ENCODE measurements at places on chromosomes 13 and 19. TPM values are rescaled to one million over a fixed set of nuclear protein-coding genes. Genes with fewer than 3 reads are reported as not detected.

DNA sequence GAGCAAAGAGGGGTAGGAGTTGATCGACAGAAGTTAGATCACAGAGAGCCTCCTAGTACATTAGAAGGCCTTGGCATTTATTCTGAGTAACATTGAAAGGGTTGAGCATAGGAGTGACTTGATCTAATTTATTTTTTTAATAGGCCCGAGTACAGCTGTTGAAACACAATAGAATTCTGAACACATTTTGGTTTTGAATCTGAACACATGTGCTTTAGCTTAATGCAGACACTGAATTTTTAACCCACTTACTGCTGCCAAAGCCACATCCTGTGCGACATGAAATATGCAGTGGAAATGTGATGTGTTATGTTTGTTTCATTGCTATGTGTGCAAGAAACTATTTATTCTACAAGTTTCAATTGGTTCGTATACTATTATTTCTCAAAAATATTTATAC, 1505.9 kb downstream of the PCDH9 start:
- no peak for DNase-seq

GRCh38 chr13:40389081-40389641, 277.3 kb downstream of the FOXO1 start:
- DNase-seq = no peak

ZNF345 gene
- total RNA-seq = 14.2 TPM

GRCh38 chr19:8609279-8610040, 1.1 kb downstream of the ADAMTS10 start:
- peak; percentile 35 for DNase-seq

GRCh38 chr13:77779552-77780272, 82.2 kb downstream of the SLAIN1 start:
- peak; percentile 47 for DNase-seq

DNAJB1 gene
- total RNA-seq = 91.1 TPM

DNA sequence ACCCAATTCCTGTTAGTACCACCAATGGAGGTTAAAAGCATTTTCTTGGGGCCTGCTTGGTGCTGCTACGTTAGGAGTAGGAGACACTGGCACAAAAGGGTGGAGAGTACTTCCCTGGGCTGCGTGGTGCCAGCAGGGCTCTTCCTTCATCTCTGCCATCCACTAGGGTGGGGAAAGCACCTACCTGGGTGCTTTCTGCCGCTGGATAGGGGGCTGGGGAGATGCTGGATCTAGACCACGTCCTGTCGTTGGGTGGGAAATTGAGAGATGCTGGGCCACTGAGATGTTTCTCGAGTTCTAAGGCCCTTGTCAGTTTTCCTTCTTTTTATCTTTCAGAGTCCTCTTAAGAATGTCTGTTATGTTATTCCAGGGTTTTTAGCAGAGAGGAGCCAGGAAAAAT, 6.7 kb upstream of the FCGBP start:
- DNase-seq = no peak

DNA sequence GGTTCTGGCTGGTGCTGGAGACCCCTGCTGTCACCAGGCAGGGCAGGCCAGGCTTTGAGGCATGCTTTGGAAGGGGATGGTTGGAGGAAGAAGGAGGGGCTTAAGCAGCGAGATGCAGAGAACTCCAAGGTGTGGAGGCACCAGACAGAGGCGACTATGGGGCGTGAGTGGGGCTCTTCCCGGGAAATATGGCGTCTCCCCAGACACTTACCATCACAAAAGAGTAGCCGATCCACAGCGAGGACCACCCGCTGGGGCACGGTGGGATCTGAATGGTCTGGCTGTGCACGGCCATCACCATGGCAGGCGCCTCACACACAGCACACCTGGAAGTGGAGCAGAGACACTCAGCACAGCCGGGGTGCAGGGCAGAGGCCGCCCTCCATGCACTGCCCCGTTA, 151.9 kb downstream of the COL4A1 start:
- no peak for DNase-seq

DNA sequence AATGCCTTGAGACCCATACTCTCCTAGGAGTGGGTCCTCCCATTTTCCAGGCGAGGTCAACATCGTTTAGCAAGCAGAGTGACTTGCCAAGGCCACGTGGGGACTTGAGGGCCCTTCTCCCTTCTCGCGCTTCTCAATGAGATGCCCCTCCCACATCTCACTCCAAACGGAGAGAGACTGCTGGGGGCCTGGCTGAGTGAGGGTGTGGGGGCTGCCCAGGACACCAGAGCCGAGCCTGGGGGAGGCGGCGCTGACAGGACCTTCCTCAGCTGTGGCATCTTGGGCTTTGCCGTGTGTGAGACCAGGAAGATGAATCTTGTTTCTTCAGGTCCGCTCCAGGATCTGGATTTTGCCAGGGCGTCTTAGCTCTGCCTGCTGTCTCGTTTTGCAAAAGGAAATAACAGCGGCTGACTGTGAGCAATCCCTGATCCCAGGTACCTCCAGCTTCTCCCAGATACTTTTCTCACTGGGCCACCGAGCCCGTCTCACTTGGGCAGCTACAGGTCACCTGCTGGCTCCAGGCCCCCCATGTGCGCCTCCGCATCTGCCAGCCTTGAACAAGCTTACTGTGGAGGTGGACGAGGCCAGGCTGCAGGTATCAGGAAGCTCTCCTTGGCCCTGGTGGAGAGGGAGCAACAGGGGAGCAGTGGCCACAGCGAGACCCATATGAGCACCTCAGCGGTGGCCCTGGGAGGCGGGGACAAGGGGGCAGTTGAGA, 6.0 kb downstream of the COX6B2 start:
- DNase-seq = no peak

- DNase-seq = no peak
Measured at GRCh38 chr13:26324867-26325266, 70.9 kb downstream of the CDK8 start.

DNA sequence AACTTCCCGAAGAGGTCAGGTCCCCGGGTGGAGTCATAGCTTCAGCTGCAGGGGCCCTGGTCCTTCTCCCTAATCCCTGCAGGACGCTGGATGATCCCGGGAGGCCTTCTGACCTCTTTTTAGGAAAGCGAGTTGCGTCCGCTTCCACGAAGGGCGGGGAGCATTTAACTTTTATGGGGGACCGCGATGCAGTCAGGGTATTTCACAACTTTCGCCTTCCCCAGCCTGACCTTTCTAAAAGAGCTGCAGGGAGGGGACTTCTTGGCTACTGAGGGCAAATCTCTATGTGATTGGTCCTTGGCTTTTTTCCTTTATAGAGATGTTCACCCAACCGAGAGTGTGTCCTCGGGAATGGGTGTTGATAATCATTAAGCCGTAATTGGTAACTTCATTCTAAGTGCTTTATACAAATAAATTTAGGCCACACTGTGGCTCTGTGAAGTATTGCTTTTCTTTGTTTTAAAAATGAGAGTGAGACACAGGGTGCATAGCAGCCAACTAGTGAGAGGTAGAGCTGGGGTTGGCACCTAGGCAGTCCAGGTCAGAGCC, 778 bp downstream of the ZNF230 start:
- DNase-seq = no peak

DUXA gene
- not detected for total RNA-seq

- peak; percentile 87 for DNase-seq
Measured at GRCh38 chr13:51874651-51875050, 12.9 kb downstream of the CCDC70 start.

GRCh38 chr19:14402332-14403144, 16.6 kb downstream of the DDX39A start:
- DNase-seq = no peak

IL27RA gene
- total RNA-seq = 4.1 TPM

GRCh38 chr19:1675633-1676350, 23.4 kb upstream of the TCF3 start:
- no peak for DNase-seq

FFAR2 gene
- total RNA-seq = 0.11 TPM

DNA sequence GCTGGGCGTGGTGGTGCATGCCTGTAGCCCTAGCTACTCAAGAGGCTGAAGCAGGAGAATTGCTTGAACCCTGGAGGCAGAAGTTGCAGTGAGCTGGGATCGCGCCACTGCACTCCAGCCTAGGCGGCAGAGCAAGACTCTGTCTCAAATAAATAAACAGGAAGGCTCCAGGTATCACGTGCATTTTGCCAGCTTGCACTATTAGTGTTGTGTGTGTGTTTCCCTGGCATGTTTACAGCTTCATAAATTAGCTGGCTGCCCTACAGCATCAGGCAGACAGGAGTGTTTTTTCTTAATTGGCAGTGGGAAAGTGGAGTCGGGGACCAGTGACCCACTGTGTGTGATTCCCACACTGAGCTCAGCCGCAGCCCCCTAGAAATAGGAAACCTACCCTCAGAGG, 32.6 kb downstream of the SHISA2 start:
- peak; percentile 35 for DNase-seq

DNA sequence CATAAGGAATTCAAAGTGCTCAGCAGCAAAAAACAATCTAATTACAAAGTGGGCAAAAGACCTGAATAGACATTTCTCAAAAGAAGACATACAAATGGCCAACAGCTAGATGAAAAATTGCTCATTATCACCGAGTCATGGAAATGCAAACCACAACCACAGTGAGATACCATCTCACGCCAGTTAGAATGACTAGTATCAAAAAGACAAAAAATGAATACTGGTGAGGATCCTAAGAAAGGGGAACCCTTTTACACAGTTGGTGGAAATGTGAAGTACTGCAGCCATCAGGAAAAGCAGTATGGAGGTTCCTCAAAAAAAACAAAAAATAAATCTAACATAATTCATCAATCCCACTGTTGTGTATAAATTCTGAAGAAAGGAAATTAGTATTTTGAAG, 1206.1 kb downstream of the EFNB2 start:
- DNase-seq = no peak

DGKH gene
- 49.5 TPM for total RNA-seq

- DNase-seq = no peak
Measured at GRCh38 chr13:111095031-111095840, 19.9 kb upstream of the ARHGEF7 start.

NBEA gene
- 136 TPM for total RNA-seq

WDR88 gene
- total RNA-seq = not detected

DNA sequence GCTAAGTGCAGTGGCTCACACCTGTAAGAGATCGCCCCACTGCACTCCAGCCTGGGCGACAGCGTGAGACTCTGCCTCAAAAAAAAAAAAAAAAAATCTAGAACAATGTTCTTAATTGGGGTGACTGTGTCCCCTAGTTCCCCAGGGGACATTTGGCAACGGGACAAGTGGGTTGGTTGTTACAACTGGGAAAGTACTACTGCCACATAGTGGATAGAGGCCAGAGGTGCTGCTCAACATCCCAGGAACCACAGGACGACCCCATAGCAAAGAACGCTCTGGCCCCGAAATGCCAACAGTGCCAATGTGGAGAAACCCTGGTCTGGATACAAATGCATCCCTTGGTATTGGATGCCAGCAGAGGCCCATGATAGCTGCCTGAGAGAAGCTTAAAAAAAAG, 11.8 kb downstream of the NLRP12 start:
- DNase-seq = no peak

GRCh38 chr19:55044771-55045716, 7.0 kb upstream of the GP6 start:
- DNase-seq = no peak

GRCh38 chr13:23140492-23140891, 40.3 kb upstream of the SGCG start:
- DNase-seq = no peak

CD22 gene
- 9.4 TPM for total RNA-seq

IRGC gene
- not detected for total RNA-seq

ALG5 gene
- total RNA-seq = 42.2 TPM

ZNF776 gene
- 34.2 TPM for total RNA-seq

SLC10A2 gene
- total RNA-seq = not detected

DNA sequence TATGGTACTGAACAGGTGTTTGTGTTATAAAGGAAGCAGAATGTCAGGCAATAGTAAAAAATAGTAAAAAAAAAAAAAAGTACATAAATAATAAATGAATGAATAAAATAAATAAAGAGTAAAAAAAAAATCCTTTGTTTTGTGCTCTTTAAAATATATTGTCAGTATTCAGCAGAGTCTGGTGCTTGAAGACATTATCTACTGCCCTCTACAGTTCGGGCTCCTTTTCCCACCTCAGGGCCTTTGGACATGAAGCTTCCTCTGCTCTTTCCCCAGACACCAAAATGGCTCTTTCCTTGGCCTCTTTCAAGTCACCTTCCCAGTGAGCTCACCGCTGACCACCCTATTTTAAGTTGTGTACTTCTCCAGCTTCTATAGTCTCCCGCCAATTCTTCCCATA, 137.5 kb downstream of the TNFRSF19 start:
- DNase-seq = no peak

DNA sequence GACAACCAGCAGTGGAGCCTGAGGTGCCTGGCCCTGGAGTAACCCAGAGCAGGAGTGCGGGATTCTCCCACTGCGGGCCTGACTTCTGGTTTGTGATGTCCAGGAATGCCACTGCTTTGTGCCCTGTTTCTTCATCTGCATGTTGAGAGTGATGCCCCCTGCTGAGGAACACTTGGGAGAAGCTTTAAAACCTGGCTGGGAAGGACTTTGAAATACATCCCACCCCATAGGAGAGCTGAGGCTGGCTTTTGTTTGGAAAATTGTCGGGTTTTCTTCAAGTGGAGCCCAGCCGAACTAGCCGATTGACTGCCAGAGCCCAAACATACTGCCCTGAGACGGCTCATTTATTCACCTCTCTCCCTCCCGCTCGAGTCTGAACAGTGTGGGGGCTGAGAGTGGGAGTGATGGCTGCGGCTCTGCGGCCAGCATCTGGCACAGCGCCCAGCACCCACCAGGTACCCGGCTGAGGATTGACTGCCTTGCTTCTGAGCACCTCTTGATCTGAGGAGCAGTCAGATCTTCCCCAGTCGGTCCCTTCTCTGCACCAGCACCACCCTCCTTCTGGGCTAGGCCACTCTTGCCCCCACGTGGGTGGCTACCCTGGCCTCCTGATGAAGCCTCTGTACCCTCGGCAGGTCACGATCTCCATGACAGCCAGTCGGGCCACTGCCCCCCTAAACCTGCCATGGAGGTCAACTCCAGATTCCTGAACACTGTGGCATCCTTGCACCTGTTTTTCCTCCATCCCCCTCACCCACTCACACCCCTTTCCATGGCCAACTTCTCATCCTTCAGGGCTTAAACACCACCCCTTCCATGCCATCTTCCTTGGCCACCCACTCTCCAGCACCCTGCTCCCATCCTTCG, 148.9 kb downstream of the SIPA1L3 start:
- peak; percentile 68 for DNase-seq

All from spinal cord (tissue), 10 donors.